ENCODE measurements at places on chromosomes 7 and 10.

- DNase-seq: no peak
These were observed 31.1 kb downstream of the LOXL4 start for GRCh38 chr10:98236862-98237261.

DNA sequence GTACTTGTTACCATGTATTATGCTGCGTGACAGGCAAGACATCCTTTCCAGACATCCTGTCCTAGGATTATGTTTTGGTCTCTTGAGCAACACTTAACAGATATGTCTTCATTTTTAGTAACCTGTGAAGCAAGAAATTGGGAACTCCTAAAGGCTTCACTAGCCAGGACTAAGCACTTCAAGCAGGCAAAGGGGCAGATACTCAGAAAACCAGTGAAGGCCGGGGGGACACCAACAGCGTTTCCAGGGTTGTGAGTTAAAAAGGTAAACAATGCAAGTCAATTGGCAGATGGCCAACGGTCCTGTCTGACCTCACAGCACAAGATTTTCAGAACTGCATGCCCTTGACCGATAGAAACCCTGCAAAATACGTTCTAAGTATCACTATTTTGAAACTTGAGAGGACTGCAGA is 77.6 kb upstream of the SFMBT2 start:
- peak; percentile 81 for DNase-seq

GRCh38 chr7:134602881-134603451 is 43.7 kb upstream of the BPGM start:
- DNase-seq: no peak

GRCh38 chr10:58806323-58806722 is 293.7 kb downstream of the BICC1 start:
- no peak for DNase-seq

DNA sequence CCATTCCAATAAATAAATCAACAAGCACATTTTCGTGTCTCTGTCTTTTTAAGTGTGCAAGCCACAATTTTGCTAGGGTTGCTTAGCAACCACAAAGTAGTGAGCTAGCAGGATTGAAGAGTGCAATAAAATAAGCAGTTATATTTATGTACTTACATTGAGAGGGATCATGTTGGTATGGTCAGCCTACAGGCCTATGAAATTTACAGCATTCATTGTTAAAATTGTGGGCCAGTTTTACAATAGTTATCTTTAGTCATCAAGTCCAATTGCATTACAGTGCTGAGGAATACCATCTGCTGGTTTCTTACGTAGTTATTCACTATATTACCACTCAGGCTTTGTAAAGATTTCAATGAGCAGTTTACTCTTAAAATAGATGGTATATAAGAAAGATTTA is 192.5 kb upstream of the POT1 start:
- DNase-seq: no peak

DNA sequence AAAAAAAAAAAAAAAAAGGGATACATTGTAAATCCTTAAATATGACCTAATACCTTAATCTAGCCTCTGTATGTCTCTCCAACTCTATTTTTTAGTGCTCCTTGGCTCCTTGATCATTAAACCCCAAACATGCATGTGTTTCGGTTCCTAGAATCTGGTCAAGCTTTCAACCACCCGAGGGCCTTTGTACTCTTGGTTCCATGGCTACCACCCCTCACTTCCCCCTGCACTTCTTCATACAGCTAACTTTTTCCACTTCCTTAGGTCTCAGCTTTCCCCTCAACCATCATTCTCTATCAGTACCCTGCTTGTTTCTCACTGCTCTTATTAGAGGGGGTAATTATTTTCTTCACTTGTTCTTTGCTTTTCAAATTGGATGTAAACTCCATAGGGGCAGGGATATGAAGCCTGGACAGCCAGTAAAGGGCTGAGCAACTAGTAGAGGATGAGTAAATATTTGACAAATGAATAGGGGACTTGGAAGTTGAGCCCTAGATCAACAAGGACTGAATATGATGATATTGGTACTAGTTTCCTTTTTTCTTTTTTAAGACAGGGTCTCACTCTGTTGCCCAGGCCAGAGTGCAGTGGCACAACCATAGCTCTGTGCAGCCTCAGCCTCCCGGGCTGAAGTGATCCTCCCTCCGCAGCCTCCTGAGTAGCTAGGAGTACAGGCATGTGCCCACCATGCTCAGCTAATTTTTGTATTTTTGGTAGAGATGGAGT is 4.3 kb upstream of the GDI2 start:
- DNase-seq: no peak

GRCh38 chr10:22643116-22643515 is 71.3 kb downstream of the PIP4K2A start:
- DNase-seq: no peak

DNA sequence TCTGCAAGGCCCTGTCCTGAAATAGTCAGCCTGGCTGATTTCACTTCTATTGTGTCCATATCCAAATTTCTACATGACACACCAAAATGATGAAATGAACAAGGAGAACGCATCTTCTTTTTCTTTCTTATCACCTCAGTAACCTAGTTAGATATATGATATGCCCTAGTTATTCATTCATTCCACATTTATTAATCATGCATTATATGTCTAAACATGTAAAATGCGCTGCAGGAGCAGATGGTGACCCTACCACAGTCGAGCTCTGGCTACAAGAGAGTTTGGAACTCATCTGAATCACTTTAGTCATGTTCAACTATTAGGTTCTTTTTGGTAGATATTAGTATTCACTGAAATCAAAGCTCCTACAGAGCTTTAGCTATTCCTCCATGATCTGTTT is 31.8 kb upstream of the VPS41 start:
- no peak for DNase-seq

GRCh38 chr7:5633161-5634106 is 148.0 kb downstream of the RNF216 start:
- DNase-seq: peak; percentile 58

- DNase-seq: peak; percentile 68
These were observed 47.1 kb downstream of the NT5C2 start for GRCh38 chr10:103145860-103146466.

Data from eye (tissue), 1 donor.